ENCODE measurements at places on chromosomes 11 and 22. TPM values are rescaled to one million over a fixed set of nuclear protein-coding genes. Genes with fewer than 3 reads are reported as not detected.

DNA sequence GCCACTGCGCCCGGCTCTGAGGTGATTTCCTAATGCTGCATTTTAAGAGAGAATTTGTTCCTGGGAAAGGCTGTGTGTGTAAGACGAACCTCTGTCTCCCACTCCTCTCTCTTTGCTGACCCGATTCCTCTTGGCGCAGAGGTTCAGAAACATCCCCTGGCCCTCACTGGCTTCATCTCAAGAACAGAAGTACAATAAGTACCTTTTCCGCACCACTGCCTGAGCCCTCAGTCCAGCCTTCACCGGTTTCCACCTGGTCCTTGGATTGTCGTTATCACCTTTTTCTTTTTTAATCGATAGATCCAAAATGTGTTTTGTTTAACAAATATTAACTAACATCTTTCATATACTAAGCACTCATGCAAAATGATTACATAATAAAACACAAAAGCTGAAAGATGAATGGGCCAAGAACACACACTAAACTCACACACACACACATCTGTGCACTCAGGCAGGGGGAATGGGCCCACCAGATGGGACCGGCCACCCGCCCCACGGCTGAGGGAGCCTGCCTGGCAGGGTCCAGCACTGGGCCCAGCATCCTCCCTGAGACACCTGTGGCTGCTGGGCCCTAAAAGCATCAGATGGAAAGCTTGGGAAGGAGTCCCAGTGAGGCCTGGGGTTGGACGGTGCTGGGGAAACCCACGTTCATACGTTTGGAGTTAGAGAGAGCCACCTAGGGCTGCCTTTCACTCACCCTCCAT is 50.4 kb upstream of the A4GALT start:
- DNase-seq = no peak

- no peak for DNase-seq
These were observed 13.7 kb downstream of the GRAP2 start for GRCh38 chr22:39914584-39914983.

DNA sequence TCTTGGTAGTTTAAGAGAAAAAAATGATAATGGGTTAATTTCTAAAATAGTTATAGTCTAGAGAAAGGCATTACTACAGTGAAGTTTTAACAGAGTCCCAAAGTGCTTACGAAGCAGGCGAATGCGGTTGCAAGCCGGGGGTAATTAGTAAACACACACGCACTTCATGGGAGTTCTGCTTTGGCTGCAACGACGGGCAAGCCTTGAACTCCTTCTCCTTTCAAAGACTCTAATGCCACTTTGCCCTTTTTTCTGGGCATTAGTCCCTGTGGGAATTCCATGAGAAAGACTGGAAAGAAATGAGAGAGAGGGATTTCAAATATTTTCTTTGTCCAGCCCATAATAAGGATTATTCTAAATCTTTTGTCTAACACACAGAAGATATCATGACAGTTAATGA is 66.1 kb downstream of the TENM4 start:
- no peak for DNase-seq

- DNase-seq = no peak
These were observed 780 bp upstream of the ALDH3B2 start for GRCh38 chr11:67675058-67675747.

GRCh38 chr11:57745206-57745605 is 3.9 kb downstream of the SELENOH start:
- DNase-seq = no peak

GRCh38 chr11:15780382-15780781 is 576.0 kb downstream of the SOX6 start:
- DNase-seq = no peak

DNA sequence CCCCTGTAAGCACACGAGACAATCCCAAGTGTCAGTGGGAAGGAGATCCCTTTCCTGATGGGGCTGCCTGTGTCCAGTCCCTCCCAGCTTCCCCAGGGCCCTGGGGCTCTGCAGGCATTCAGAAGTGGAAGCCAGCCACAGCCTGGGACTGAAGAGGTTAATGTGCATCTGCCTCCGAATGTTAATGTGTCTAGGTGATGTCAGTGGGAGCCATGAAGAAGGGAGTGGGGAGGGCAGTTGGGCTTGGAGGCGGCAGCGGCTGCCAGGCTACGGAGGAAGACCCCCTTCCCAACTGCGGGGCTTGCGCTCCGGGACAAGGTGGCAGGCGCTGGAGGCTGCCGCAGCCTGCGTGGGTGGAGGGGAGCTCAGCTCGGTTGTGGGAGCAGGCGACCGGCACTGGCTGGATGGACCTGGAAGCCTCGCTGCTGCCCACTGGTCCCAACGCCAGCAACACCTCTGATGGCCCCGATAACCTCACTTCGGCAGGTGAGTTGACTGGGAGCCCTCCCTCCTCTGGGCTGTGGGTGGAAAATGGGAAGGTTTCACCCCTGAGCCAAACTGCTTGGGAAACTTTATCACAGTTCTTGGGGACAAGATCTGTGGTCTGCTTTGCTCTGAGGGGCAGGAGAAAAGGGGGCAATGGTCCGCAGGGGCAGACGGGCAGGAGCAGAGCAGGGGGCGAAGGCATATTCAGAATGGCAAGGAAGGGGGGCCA is at the start of gene MCHR1:
Gene MCHR1 (plus strand): TSS at position 236 of the 715 bp plus-strand sequence. CDS start 169 bp downstream, at position 405.
- no peak for DNase-seq

- DNase-seq = peak; percentile 77
These were observed 4.1 kb downstream of the LRRC32 start for GRCh38 chr11:76666408-76666807.

- no peak for DNase-seq
These were observed 25.6 kb downstream of the SCUBE2 start for GRCh38 chr11:9065607-9066432.

DNA sequence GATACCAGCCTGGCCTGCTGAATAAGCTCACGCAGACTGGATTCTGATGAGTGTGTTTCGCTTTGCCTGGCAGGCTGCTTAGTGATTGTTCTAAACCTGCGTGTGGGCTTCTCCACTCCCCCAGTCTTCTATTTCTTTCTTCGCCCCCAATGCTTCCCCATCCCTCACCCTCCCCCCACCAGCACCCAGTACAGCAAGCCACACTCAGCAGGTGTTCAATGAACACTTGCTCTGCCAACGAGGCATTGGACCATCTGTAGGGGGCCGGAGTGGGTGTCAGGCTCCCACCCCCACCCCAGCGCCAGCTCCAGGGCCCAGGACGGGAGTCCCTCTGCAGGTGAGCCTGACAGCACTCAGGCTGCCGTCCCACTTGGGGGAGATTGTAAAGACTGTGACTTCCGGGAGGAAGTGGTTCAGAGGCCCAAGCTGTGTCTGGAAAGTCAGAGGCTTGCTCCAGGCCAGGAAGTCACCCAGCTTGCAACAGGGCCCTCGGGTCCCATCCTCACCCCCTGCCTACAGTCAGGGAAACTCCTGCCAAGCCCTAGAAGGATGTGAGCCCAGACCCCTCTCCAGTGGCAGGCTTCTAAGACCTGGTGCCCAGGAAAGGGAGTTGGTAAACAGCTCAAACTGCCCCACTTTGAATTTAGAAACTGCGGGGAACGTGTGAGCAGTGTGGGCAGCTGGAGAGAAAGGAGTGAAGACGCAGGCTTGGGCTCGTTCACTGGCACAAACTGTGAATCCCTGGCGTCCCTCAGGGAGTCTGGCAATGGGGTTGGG is 66.3 kb upstream of the PRDM11 start:
- DNase-seq = peak; percentile 50

DNA sequence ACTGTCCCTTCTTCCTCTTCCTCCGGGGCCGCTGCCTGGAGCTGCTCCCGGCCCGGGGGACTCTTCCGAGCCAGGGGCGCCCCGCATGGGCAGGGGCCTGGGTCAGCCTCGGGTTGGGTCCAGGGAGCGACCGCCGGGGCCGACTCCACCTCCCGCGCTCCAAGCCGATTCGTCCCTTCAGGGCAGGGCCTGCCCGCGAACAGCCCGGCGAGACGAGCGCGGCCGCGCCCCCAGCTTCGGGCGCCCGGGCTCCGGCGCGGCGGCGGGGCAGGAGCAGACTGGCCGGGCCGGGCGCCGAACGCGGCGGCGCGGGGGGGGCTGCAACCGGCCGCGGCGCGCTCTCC is at the start of gene LARGE1:
Gene LARGE1 (minus strand): TSS at position 280 of the 344 bp plus-strand sequence.
- DNase-seq = peak; percentile 64

DNA sequence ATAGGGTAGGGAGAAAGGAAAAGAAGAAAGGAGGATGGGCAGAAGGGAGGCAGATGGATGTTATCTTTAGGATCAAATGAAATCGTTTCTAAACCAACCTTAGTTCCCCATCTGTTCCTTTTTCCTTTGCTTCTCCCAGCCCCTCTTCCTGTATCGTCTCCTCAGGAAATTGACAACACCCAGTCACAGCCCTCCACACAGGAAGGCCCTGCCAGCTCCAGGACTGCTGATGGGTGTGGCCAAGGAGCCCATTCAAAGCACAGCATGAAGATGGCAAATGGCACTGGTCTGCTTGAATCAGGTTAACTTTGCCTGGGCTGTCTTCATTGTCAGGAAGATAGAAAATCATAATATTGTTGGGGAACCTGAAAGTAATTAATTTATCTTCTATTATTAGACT is 164.8 kb downstream of the C11orf87 start:
- no peak for DNase-seq

DNA sequence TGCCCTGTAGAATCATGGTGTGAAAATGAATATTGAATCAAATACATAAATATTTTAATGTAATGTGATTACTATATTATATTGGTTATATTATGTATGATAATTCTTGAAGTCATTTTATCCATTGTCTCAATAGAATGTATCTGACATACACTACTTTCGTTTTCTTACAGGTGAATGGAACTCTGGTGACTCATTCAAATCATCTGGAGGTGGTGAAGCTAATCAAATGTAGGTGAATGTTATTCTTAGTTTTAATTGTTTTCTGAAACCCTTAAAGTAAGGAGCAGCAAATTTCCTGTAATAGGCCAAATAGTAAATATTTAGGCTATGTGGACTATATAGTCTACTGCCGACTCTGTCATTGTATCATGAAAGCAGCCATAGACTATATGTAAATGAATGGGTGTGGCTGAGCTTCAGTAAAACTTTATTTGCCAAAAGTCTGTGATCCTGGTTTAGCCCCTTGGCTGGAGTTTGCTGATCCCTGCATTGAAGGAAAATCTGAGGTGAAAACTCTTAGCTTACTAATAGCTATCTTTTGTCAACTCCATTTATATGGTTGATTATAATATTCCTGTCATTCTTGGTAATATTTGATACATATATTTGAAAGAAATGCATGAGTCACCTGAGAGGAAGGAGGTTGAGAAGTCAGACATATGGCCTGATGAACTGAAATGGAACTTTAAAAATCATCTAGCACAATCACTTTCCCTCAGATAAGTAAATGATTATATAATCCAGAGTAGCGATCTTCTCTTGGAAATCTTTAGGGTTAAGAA is 87.2 kb upstream of the GRIK4 start:
- DNase-seq = no peak

- no peak for DNase-seq
These were observed 353.7 kb downstream of the METTL15 start for GRCh38 chr11:28461846-28462245.

DNA sequence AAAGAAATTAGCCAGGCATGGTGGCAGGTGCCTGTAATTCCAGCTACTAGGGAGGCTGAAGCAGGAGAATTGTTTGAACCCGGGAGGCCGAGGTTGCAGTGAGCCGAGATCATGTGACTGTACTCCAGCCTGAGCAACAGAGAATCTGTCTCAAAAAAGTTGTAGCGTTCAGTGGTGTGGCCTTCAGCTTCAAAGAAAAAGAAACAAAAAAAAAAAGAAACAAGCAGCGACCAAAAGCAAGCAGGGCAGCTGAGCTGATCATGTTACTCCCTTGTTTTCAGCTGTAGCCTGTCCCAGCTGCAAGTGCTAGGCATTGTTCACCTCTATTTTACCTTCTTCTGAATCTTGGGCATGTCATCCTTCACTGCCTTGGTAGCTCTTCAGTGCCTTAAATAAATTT is 37.0 kb downstream of the SFI1 start:
- DNase-seq = no peak

DNA sequence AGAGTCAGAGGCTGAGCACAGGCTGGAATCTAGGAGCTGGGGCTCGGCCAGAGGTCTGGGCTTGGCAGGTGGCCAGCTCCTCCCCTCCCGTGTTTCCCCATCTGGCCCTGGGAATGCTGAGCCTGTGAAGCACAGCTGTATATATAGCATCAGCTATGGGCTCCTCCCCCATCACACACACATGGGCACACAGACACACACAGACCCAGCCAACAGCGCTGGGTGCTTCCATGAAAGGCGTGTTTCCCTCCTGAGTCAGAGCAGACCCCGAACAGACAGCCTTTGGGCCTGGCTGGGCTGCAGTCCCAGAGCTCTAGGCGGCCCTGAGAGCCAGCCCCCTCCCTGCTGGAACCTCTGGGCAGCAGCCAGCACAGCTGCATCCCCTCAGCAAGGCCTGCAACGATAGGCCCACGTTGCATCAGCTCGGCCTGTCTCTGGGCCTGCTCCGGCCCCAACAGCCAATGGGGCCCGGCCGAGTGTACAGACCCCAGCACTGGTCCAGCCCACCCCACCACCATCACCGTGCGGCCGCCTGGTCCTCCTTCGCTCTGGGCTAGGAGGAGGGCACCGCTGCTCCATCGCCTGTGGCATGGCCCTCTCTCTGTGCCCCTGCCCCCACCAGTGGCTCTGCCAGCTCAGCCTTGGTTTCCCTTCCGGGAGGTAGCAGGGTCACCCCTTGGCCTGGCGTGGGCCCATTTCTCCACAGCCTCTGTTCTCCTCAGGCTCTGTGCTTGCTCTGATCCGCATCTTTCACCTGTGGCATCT is 7.6 kb upstream of the SERPINH1 start:
- peak; percentile 96 for DNase-seq

DNA sequence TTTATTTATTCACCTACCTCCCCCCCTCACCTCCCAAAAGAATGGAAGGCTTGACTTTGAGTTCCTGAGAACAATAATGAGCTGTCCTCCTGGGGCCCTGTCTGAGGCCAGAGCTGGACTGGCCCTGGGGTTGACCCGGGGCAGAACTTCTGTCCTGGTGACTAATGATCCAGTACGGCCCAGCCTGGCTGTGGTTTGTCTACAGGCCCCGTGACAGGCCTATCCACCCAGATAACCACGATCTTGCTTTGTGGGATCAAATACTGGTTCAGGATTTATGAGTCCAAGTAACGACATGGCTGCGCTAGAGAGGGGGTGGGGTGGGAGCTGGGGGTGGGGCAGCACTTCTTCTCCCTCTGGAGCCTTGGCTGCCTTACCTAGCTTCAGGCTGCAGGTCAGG is 81.5 kb downstream of the WT1 start:
- no peak for DNase-seq

GRCh38 chr11:75949023-75949672 is 134.1 kb downstream of the UVRAG start:
- no peak for DNase-seq

GRCh38 chr11:77109236-77110019 is 6.8 kb downstream of the OMP start:
- no peak for DNase-seq

GRCh38 chr11:112025707-112026106 is 499 bp downstream of the DLAT start:
- DNase-seq = no peak

- no peak for DNase-seq
These were observed 155.7 kb downstream of the WT1 start for GRCh38 chr11:32279672-32280071.

C11orf16 gene
- total RNA-seq = not detected

HBG1 gene
- total RNA-seq = not detected

C11orf71 gene
- total RNA-seq = 8.9 TPM

TMEM191B gene
- 0.32 TPM for total RNA-seq

LMO1 gene
- 2.3 TPM for total RNA-seq

ANKK1 gene
- total RNA-seq = not detected

PAK1 gene
- 6.1 TPM for total RNA-seq

TSGA10IP gene
- total RNA-seq = not detected
